ENCODE measurements at places on chromosomes 4 and X.

DNA sequence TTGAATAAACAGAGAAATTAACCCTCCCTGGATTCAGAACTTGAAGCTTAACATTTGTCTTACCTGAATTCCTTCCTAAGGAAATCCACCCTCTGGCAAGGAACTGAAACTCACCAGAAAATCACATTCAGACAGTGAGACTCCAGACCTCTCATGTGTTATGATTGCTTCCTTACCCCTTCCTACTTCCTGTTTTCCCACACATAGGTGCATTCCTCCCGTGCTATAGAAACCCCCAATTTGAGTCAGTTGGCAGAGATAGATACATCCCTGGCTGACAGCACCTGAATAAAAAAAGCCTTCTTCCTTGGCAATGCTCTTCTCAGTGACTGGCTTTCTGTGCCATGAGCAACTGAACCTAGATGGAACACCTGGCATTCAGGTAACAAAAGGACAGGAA, 157.0 kb upstream of the SMIM31 start:
- H3K4me3 ChIP-seq, result no peak overlapping the region
- H3K27me3 ChIP-seq, result no peaks in the 10 kb centered on the region
- no peak for DNase-seq
- no peaks in the 10 kb centered on the region for H3K4me1 ChIP-seq
- no peaks in the 10 kb centered on the region for H3K36me3 ChIP-seq

GRCh38 chr4:5921101-5921980, 28.5 kb upstream of the CRMP1 start:
- H3K4me3 ChIP-seq, result no peak overlapping the region
- H3K27ac ChIP-seq, result no peak overlapping the region
- peaks cover 34% of the 10 kb centered on the region for H3K27me3 ChIP-seq

- no peaks in the 10 kb centered on the region for H3K27me3 ChIP-seq
- no peak for DNase-seq
- H3K4me1 ChIP-seq, result no peaks in the 10 kb centered on the region
- H3K36me3 ChIP-seq, result no peaks in the 10 kb centered on the region
These were observed 1034.8 kb downstream of the PDHA2 start for GRCh38 chr4:96874657-96875056.

- H3K4me3 ChIP-seq, result no peak overlapping the region
- no peak for DNase-seq
- no peaks in the 10 kb centered on the region for H3K4me1 ChIP-seq
- H3K36me3 ChIP-seq, result no peaks in the 10 kb centered on the region
- no peaks in the 10 kb centered on the region for H3K27me3 ChIP-seq
These were observed 956.5 kb downstream of the FAT4 start for GRCh38 chr4:126271292-126271691.

GRCh38 chr4:118974758-118975157, 86.1 kb downstream of the SYNPO2 start:
- no peaks in the 10 kb centered on the region for H3K36me3 ChIP-seq
- H3K27ac ChIP-seq, result no peak overlapping the region
- no peaks in the 10 kb centered on the region for H3K27me3 ChIP-seq

DNA sequence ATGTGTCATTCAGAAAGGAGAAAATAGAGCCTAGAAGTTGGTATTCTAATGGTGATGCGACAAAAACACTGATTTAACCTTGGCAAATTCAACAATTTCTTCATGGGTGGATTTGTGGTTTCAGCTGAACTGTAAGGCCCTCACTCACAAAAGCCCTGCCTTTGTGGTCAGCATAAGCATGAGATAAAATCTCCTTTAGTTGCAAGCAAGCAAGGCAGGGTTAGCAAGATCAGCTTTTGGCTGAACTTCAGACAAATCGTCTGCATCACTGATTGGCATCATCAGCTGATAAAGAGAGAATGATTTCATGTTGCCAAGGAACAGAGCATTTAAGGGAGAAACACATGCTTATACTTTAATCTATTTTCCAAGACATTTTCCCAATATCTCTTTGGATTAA, 2582.2 kb downstream of the PCDH7 start:
- no peak overlapping the region for H3K4me3 ChIP-seq
- H3K27me3 ChIP-seq, result no peaks in the 10 kb centered on the region
- no peak overlapping the region for H3K27ac ChIP-seq
- no peaks in the 10 kb centered on the region for H3K36me3 ChIP-seq
- H3K4me1 ChIP-seq, result peaks cover 5% of the 10 kb centered on the region

DNA sequence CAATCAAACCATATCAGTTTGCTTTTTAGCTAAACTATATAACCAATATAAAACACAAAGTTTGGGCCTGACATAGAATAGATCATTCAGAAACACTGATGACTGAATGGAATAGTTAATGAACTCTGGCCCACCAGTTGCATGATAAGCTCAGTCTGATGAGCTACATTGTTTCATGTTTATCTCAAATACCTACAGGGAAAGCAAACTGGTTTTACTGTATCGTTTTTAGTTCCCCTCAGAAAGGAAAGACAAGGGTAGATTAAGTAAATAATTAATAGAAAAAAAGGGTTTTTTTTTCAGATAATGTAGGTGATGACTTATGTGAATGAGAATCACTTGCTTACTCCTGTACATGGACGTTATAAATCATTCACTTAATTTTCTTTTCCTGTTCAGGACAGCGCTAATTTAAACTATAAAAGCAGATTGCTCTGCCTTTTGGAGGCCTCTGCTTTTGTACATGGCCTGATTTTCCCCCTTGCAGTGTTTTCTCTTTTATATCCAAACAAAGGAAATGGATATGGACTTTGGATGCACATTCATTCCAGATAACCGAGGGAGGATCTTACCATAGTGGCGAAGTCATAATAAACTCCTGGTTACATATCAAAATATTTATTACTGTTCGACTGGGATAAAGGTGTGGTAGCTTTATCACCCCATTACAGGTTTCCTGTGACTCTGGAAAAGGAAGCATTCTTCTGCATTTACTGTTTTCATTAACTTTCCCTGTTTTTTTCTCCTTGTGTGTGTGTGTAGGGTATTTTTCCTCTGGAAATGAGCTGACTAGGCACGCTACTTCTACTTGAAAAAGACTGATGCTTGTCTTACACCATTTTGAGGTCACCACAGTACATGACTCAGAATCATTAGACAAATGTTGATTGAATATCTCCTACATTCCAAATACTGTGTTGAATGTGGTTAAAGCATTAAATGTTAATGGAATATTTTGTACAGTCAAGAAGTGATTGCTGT, 373.1 kb upstream of the HS3ST1 start:
- no peak for DNase-seq
- peaks cover 7% of the 10 kb centered on the region for H3K4me1 ChIP-seq
- no peaks in the 10 kb centered on the region for H3K36me3 ChIP-seq

GRCh38 chr4:94814237-94814636, 56.5 kb downstream of the BMPR1B start:
- no peak overlapping the region for H3K27ac ChIP-seq
- H3K27me3 ChIP-seq, result no peaks in the 10 kb centered on the region
- H3K4me1 ChIP-seq, result peaks cover 16% of the 10 kb centered on the region
- DNase-seq, result no peak

- no peaks in the 10 kb centered on the region for H3K27me3 ChIP-seq
- H3K4me3 ChIP-seq, result no peak overlapping the region
These were observed 39.6 kb downstream of the KLF3 start for GRCh38 chr4:38703635-38704034.

DNA sequence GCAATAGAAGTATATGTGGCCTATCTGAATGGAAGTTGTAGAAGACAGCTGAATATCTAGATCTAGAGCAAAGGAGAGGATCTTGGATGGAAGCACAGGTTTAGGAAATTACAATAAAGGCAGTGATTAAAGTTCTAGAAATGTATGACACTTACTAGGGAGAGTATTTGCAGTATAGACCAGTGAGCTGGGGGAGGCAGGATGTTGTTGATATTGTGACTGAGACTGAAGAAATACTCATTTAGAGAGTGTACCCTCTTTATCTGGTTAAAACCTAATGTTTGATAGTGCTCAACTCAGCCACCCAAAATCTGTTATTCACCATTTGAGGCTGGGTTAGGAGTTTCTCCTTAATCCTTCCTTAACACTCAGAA, 439.5 kb downstream of the GRXCR1 start:
- H3K4me1 ChIP-seq, result peaks cover 2% of the 10 kb centered on the region
- H3K27me3 ChIP-seq, result peaks cover 11% of the 10 kb centered on the region
- H3K4me3 ChIP-seq, result no peak overlapping the region
- H3K27ac ChIP-seq, result no peak overlapping the region

GRCh38 chrX:102787283-102787682, 66.7 kb downstream of the GPRASP3 start:
- DNase-seq, result no peak
- no peak overlapping the region for H3K4me3 ChIP-seq
- no peak overlapping the region for H3K27ac ChIP-seq
- H3K27me3 ChIP-seq, result no peaks in the 10 kb centered on the region

DNA sequence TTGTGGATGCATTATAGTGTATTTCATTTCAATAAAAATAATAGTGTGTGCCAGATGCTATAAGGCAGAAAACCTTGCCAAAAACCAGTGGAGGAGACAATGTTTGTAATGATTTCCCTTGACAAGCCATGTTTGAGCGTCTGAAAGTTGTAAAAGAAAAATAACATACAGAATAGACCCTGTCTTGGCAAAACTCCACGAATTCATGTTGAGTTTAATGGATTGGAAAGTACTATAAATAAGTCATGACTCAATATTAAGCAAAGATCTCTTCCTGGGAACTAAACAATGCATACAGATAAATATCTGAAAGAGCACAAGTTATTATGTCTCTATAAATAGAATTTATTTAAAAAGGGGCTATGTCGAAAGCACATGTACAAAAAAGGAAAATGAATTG, 543.5 kb downstream of the GABRG1 start:
- H3K4me3 ChIP-seq, result no peak overlapping the region
- no peak overlapping the region for H3K27ac ChIP-seq
- no peaks in the 10 kb centered on the region for H3K27me3 ChIP-seq
- H3K36me3 ChIP-seq, result no peaks in the 10 kb centered on the region
- DNase-seq, result no peak

DNA sequence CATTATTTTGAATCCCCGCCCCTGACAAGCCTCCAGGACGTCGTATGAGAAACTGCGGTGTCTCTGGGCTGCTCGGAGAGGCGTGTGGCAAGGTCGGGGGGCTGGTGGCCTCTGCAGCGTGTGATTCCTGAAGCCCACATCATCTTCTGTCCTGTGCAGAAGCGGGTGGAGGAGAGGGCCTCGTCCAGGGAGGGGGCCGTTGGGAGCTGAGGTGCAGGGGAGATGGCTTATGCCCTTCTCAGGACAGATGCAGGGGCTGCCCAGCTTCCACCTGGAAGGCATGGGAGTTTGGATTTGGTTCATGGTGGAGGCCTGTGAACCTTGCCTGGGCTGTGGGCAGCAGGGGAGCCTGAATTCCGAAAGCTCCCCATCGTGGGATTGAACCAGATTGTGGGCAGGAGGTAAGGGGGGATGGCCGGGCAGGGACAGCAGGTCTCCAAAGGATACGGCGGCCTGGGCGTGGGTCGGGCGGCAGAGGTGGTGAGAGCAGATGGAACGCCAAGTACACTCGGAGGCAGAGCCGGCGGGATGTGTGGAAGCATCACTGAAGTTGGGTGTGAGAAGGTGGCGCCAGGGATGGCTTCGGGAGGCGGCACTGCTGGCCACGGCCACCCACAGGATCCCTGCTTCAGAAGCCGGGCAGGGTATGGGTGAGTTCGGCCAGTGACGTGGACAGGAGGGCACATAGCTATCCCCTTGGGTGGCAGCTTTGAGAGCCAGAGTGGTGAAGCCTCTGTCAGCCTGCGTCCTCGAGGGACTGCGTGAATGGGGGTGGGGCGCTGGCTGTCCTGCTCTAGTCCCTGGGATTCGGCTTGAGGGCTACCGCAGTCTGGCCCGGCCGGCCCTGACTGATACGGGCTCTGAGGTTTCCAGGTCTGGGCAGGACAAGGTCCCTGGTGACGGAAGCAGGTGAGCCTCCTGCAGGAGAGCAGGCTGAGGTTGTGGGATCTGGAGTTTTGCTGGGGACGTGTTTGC, 76.3 kb upstream of the ADRA2C start:
- H3K27me3 ChIP-seq, result peaks cover 15% of the 10 kb centered on the region
- H3K4me1 ChIP-seq, result no peaks in the 10 kb centered on the region
- no peaks in the 10 kb centered on the region for H3K36me3 ChIP-seq
- DNase-seq, result no peak

DNA sequence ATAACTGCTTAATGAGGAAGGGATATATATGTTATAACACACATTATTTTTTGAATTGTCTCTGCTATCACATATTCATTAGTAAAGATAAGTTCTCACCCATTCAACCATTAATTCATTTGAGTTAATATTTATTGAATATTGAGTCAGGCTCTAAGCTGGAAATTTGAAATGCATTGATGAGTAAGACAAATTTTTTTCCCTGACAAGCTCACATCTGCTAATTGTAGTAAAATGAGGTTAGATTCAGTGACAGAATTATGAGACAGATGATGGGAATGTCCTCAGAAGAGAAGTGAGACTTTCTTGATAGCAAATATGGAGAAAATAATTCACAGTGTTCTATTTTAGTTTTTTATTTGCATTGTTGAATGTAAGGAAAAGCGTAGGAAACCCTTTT, 194.3 kb downstream of the SLC4A4 start:
- no peak overlapping the region for H3K4me3 ChIP-seq
- H3K4me1 ChIP-seq, result peaks cover 7% of the 10 kb centered on the region
- no peaks in the 10 kb centered on the region for H3K27me3 ChIP-seq
- H3K36me3 ChIP-seq, result peaks cover 51% of the 10 kb centered on the region

DNA sequence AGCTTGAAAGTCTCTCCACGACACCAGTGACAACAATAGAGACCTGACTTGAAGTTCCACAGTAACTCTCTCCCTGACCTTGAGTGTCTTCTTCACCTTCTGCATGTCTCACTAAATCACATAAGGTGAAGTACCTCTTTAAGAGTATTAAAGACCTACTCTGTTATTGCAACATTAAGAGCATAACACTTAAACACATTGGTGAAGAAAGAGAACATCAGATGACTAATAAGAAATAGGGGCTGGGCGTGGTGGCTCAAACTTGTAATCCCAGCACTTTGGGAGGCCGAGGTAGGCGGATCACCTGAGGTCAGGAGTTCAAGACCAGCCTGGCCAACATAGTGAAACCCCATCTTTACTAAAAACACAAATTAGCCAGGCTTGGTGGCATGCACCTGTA, 33.9 kb upstream of the MAPK10 start:
- no peak for DNase-seq
- H3K4me3 ChIP-seq, result no peak overlapping the region
- H3K4me1 ChIP-seq, result no peaks in the 10 kb centered on the region
- H3K36me3 ChIP-seq, result no peaks in the 10 kb centered on the region
- no peak overlapping the region for H3K27ac ChIP-seq

DNA sequence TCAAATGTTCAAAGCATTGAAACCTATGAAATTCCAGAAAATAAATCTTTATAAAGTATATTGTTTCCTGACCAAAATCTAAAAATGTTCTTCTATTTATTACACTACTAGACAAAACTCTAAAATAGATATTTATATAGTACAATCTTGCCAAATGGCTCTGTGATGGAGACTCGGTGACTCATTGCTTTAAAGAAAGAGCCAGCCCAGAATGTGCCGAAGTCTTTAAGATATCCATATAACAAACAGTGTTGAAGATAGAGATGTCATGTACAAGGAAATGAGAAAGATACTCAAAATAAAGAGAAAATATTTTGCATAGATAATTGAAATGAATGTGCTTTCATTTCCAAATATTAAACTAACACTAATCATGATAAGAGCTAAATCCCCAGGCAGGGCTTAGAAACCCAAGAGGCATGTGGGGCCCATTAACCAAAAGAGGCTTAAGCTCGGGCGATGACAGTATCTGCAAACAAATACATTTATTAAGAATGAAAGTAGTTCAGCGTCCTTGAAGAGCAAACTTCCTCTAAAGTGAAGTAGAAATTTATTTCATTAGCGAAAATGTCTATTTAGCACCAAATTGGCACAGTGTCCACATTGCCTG, 102.1 kb upstream of the FAM9B start:
- H3K27ac ChIP-seq, result no peak overlapping the region
- H3K4me3 ChIP-seq, result no peak overlapping the region
- H3K4me1 ChIP-seq, result no peaks in the 10 kb centered on the region

- no peak overlapping the region for H3K4me3 ChIP-seq
- H3K27me3 ChIP-seq, result no peaks in the 10 kb centered on the region
- DNase-seq, result no peak
- H3K36me3 ChIP-seq, result peaks cover 2% of the 10 kb centered on the region
These were observed 20.3 kb downstream of the SHISA3 start for GRCh38 chr4:42417550-42417949.

All from progenitor cell of endocrine pancreas (in vitro differentiated cells).